ENCODE measurements at places on chromosomes 3 and 15.

- DNase-seq: no peak
Measured at GRCh38 chr15:31024330-31024729, 32.9 kb upstream of the MTMR10 start.

- DNase-seq: no peak
Measured at GRCh38 chr3:12218161-12218560, 59.4 kb upstream of the TIMP4 start.

DNA sequence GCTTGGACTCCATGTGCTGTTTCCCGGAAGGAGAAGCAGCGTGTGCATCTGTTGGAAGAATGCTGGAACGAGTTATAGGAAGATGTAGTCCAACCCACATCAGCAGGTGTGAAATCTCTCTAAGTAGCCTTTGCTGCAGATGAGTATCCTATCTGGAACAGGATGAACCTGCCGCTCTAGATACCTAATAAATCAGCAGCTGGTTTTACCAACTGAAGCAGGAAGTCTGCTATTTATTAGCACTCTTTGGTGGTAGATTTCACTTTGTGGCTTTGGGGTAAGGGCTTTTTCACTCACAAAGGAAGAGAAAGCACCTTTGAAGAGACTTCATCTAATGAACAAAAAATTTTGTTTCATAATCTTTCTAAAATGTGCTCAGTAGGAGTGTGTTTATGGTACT, 66.4 kb downstream of the DCUN1D1 start:
- DNase-seq: no peak

GRCh38 chr3:152769523-152769922, 65.4 kb upstream of the P2RY1 start:
- no peak for DNase-seq

DNA sequence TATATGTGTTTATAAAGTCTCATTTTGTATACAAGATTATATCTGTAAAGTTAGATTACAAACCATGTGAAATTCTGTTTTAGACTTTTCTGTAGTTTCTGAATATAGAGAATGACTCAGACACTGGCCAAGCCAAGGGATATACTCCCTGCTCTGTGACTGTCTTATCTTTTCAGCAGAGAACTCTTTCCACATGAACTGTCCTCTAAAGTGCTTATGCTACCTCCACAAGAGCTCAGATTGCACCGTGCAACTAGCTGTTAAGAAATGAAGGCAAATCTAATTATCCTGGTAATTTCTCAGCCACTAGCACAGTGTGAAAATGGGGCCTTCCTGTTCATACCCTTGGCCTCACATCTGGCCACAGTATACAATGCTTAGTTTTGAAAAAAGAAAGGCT, 44.3 kb upstream of the CPNE4 start:
- no peak for DNase-seq

GRCh38 chr3:64188810-64189560, 36.3 kb downstream of the PRICKLE2 start:
- peak; percentile 36 for DNase-seq

GRCh38 chr3:126114443-126115386, 30.8 kb upstream of the SLC41A3 start:
- no peak for DNase-seq

GRCh38 chr3:49295489-49296058, 18.5 kb upstream of the C3orf62 start:
- peak; percentile 54 for DNase-seq

DNA sequence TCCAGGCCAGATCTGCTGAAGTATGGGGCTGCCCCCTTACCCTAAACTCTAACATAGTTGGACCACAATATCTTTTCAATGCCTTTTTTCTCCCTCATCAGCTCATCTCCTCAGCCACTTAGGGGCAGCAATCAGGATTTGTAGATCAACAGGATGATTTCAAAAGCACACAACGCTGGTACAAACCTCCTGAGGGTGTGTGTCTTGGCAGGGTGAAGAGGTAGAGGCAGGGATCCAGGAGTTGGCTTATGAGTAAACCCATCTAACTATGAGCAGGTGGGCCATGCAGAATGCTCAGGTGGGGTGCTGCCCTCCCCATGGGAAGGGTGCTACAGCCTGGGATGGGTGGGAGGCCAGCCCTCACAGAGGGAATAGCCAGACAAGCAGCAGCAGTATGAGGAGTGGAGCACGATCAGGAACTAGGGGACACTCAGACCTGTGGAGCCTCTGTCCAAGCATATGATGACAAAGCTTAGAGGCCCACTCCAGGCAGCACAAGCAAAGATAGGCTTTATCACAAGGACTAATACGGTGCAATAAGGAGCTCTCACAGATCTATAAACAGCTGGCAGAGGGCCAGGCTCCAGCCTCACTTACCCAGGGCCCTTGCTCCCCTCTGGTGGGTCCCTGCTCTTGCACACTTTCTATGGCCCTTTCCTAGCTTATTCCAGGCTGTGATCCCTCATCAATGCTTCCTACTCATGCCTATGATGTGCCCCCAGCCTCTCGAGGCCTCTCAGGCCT, 32.2 kb downstream of the IL20RB start:
- DNase-seq: no peak

GRCh38 chr15:83015361-83015760, 3.9 kb upstream of the C15orf40 start:
- DNase-seq: no peak

GRCh38 chr3:140943781-140944552, 2.3 kb downstream of the SLC25A36 start:
- DNase-seq: no peak

- no peak for DNase-seq
Measured at GRCh38 chr3:58042947-58043707, 34.9 kb downstream of the FLNB start.

- no peak for DNase-seq
Measured at GRCh38 chr3:81699536-81700320, 61.7 kb downstream of the GBE1 start.

GRCh38 chr3:45026957-45027356, 854 bp downstream of the CLEC3B start:
- DNase-seq: peak; percentile 27

GRCh38 chr3:158717576-158717975, 14.7 kb downstream of the RARRES1 start:
- DNase-seq: peak; percentile 12

GRCh38 chr3:138450704-138451424, 16.4 kb downstream of the ESYT3 start:
- DNase-seq: no peak

GRCh38 chr3:55341502-55342031, 145.5 kb downstream of the WNT5A start:
- DNase-seq: no peak

- no peak for DNase-seq
Measured at GRCh38 chr3:171462224-171462623, 2.0 kb upstream of the TNIK start.

DNA sequence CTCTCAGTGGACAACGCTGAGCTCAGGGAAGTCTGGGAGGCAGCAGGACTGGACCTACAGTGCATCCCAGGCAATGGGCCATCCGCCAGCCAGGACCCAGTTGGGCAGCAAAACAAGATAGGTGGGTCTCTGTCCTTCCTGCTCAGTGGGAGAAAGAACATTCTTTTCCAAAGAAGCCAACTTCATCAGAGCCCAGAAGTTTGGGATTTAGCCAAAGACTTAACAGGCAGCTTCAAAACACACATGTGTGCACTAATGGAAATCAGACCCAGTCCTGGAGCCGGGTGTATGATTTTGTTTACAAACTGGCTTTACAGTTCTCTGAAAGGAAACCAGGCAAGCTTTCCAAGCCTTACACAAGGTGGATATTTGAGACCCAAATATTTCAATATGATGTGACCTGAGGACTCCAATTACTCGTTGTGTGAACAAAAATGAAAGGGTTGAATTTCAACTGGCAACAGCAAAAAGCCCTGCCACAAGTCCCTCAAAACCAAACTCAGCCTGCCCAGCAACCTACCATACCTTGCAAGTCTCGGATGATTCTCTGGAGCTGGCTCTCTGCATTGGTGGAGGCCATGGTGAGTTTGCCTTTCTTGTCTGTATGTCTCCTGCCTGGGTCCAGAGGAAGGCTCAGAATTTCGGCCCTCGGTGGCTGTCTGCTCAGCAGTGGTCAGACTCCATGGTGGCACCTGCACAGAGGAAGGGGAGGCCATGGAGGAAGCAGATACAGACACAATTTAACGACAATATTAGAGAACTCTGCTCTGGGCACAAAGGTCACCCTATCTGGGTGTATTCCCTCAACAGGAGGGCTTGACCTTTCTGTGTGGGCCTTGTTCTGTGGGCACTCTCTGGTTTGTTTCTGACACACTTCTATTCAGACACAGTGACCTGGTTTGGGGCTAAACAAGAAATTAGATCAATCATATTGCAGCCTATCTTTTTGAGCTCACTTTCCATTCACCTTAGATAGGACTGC, 11.0 kb downstream of the FYCO1 start:
- peak; percentile 8 for DNase-seq

- no peak for DNase-seq
Measured at GRCh38 chr3:108518895-108519294, 8.5 kb upstream of the MYH15 start.

GRCh38 chr15:69344238-69344637, 45.5 kb downstream of the PAQR5 start:
- peak; percentile 56 for DNase-seq

DNA sequence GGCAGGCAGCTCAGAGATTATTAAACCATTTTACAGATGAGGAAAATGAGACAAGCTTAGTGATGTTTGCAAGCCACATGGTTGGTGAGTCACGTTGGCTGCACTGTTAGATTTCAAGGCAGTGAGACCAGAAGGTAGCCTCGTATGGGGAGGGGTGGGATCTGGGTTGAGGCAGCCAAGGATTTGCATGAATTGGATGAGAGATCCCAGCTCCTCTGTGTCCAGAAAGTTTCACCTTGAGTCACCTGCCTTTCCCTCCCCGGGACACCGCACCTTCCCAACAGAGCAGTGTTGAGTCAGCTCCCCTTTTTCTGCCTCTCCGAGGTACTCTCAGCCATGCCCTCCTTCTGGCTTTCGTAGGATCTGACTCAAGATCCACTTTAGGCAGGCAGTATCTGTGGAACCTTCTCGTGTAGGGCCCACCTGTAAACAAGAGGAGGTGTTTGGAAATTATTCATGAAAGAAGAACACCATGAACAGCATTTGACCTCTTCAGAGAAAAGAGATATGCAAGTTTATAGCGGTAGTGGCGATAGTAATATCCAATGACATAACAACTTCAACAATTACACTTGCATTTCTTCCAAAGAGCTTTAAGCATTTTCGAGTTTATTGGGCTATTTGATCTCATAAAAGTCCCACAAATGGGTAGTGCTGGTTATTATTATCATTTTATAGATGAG, 46.8 kb upstream of the VPS8 start:
- no peak for DNase-seq

GRCh38 chr3:105780107-105780506, 88.7 kb downstream of the CBLB start:
- no peak for DNase-seq

- no peak for DNase-seq
Measured at GRCh38 chr3:194556086-194557056, 69.6 kb upstream of the ATP13A3 start.

GRCh38 chr3:146780251-146780650, 175.1 kb upstream of the PLSCR5 start:
- no peak for DNase-seq

GRCh38 chr3:128346562-128346961, 120.1 kb downstream of the DNAJB8 start:
- DNase-seq: no peak

- no peak for DNase-seq
Measured at GRCh38 chr3:183924543-183924942, 39.9 kb upstream of the PARL start.

DNA sequence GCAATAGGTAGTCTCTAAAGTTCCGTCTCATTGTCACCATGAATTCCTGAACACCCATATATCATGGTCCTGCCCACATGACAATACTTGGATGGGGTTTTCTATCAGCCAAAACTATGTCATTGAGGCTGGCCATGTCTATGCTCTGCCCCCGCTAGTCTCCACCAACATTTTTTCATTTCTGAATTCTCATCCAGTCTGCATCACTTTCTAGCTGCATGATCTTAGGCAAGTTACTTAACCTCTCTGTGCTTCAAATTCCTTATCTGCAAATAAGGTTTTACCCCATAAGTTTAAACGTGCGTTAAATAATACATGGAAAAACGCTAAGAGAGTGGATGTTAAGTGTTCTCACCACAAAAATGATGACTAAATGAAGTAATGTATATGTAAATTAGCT, 14.1 kb downstream of the HERC1 start:
- no peak for DNase-seq

DNA sequence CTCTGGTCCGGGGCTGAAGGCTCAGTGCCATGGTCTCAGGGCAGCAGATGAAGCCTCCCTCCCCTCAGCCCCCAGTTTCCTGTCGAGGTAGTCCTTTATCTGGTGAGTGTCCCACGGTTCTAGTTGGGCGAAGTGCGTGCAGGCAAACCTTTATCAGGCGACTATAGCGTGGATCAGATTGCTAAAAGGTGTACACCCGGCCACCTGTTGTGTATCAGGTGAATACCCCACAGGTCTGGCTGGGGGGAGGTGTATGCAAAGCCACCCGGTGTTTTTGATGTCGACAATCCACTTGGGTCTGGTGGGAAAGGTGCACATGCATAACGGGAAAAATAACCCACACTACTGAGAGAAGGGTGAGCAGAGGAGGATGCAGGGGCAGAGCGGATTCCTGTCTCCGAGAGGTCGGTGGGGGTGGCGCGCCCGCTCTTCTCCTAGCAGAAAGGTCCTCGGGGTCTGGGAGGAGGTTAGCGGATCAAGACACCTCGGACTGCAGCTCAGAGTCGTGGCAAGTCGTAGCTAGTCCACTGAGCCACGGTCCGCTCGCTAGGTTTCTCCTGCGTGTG, 507 bp downstream of the SLC12A6 start:
- no peak for DNase-seq

DNA sequence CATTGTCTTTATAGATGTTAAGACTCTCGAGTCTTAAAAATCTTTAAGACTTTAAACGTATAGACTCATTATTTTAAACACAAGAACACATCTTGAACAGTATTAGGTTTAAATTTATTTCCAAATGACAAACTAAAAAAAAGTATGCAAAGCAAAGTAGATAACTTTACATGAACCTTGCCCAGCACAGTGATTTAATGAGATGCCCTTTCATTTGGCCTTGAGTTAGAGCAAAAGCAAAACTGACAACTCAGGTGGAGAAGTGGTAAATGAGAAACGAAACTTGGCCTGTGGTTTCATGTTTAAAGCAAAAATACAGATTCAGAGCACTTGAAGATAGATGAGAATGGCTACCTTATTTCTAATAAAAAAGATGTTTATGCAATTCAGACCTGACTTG, 8.6 kb downstream of the GPR15 start:
- no peak for DNase-seq

DNA sequence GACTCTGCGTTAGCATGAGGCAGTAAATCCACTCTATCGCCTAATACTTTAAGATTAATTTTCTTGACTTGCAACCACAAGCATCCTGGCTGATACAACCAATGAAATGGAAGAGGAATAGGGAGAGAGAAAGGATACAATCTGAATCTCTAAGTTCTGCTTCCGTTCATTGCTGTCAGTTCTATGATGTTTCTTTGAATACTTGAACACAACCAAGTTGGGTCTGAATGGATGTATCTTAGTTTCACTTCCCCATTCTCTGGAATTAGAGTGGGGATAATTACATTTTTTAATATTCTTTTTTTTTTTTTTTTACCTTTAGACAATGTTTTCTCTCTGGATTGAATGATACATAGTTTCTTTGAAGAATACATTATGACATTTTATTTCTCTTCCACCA, 22.9 kb downstream of the PDE8A start:
- DNase-seq: no peak
